ENCODE measurements at places on chromosomes 4 and X.

DNA sequence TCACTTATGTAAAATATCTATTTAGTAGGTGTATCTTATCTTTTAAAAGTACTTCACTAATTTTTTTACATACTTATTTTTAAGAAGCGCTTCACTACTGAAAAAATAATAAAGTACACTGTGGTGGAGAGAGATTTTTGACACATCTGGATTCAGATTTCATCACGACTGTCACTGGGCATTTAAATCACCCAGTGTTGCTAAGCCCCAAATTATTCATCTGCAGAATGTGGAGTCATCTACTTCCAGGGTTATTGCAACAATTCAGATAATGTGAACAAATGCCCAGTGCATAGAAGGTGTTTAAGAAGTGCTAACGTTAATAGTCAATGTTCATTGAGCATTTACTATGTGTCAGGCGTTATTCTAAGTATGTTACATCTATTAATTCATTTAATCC is 41.8 kb downstream of the AASDH start:
- DNase-seq = no peak

GRCh38 chr4:124279741-124280140 is 432.8 kb downstream of the ANKRD50 start:
- DNase-seq = no peak

DNA sequence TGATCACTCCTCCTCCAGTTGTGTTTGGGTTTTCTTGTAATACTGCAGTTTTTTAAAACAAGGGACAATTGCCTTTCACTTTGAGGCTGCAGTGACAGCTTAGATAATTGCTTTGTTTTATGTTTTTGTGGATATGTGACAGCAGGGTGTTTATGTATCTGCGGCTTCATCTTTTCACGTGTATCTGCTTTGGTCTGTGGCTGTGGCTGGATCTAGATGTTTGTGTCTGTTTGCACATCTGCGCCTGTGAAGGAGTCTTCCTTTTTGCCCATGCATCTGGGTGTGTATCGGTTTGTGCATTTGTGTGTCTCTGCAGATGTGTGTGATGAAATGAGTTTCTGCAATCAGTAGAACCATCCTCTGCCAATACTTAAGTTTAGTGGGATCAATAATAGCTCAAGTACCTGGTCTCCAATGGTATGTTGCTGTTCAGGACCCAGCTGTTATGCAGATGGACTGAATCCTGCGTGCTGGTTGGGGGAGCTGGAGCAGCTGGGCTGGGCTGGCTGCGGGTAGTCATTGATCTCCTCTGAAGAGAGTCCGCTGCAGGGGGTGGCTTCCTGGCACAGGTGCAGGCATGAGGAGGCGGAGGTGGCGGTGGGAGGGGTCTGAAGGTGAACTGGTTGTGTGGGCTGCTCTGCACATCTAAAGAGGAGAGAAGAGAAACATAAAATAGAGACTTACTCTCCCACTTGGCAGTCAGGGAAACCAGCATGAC is 390.3 kb downstream of the SH2D1A start:
- peak; percentile 62 for DNase-seq

DNA sequence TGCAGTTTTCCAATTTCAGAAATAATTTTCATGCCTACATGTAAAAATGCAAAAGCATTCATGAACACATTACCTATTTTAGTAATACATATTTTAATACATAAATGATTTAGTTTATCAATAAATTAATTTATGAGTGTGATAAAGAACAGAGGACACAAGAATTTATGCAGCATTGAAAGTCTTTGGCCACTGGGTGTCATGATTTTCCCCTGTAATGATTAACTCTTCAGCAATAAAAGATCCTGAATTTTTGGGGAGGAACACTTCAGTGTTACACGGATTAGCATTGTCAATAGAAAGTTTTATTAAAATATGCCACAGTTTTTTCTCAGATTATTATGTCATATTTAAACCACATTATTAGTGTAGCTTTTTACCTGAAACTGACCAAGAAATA is 8.6 kb upstream of the VCX2 start:
- DNase-seq = no peak

DNA sequence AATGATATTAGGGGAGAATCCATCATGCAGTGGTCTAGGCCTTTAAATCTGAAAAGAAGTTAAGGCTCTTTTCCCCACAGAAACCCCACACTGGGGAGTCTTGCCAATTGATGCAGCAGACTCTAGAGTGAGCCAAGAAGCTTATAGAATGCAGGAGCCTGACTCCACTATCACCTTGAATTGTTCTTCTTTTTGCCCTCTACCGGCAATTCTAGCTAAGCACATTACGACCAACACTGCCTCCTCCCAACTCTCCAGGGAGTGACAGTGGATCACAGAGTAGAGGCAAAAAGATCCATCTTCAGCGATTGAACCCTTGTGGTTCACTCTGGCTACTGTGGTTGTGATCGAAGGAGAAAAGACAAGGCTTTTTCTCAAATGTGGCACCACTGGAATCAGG is 331.5 kb downstream of the NKX6-1 start:
- no peak for DNase-seq

DNA sequence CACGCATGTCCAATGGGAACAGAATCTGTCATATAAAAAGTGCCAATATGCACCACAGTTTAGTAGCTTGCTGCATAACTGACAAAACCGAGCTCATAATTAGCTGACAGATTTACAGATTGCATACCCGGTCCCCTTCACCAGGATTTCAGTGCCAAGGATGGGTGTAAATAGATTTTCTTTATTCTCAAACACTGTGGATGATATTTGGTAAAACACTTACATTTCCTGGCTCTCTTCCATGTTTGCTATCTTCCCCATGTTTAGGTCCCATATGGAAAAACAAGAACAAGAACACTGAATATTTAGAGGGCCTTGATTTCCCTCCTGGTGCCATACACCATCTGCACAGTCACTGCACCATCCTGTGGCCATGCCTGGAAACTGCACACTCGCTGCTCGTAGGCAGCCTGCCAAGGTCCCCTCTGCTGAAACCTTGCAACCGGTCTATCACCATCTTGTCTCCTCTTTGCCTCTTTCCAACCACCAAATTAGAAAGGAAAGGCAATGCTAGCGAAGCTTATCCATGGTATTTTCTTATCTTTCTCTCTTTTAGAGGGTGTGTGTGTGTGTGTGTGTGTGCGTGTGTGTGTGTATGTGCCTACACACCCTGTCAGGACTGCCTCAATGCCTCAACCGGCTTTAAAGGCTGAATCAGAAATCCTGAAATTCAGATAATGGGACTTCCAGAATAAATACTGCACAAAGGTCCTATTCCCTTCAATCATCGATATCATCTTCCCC is 124.2 kb upstream of the MBNL3 start:
- peak; percentile 55 for DNase-seq

GRCh38 chr4:137467537-137467936 is 64.8 kb downstream of the PCDH18 start:
- no peak for DNase-seq

DNA sequence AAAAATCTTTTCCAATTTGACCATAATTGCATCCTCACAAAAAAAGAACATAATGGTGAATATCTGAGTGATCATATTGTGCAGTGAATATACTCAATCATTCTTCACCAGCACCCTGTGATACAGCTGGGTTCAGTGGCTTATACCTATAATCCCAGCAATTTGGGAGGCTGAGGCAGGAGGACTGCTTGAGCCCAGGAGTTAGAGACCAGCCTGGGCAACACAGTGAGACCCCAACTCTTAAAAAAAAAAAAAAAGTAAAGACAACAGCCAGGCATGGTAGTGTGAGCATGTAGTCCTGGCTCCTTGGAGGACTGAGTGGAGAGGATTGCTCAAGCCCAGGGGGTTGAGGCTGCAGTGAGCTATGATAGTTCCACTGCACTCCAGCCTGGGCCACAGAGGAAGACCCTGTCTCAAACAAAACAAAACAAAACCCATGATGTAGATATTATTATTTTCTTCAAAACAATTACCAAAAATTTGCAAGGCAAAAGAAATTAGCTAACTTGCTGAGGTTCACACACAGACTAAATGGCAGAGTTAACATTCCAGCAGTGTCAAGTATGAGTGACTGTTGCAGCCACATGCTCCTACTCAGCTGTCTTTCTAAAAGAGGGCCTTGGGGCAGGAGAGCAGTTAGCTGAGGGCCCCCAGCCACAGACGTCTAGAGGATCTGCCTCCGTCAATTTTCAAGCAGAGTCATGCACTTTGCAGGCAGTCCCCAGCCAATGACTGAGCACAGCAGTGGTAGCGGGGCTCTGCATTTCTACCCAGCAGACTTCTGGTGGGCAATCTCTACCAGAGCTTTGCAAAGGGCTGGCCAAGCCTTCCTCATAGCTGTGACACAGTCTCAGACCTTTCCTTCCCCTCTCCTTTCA is 33.4 kb downstream of the ADGRA3 start:
- DNase-seq = no peak

- DNase-seq = no peak
Measured at GRCh38 chr4:145939441-145939750, 773 bp upstream of the ZNF827 start.

DNA sequence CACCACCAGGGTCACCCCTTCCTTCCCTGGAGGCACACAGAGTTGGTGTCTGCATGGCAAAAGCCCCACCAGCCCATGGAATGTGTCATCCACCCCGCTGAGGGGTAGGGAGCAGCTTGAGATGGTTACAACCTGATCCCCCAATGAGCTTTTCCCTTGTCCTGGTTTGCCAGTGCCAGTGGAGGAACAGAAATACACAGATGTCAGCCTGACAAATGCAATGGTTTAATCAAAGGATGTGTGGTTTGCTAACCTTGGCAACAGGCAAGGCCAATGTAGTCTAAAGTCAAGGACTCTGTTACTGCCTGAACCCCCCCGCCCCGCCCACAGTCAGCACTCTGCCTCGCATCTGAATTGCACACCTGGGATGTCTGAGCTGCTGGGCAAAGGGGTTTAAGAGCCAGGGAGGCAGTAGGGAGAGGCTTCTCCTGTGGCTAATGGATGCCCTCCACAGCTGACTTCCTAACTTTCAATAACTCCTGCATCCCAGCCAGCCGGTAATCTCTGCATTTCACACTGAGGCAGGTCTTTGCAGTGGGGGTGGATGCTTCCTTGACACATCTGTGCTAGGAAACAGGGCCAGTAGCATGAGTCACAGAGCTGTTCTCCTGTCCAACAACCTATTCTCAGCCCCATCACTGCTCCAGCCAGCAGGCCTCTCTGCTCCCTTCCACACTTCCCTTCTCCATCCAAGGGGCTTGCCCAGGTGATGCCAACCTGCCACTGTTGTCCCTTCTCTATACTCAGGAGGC is 137.5 kb downstream of the AMMECR1 start:
- no peak for DNase-seq
